ENCODE measurements at places on chromosomes 7 and 10. TPM values are rescaled to one million over a fixed set of nuclear protein-coding genes. Genes with fewer than 3 reads are reported as not detected.

Gene GIMAP1
- polyA plus RNA-seq = 2.9 TPM

Gene CHCHD1
- polyA plus RNA-seq = 30.6 TPM

Gene GPRIN2
- not detected for polyA plus RNA-seq

Gene ZDHHC16
- 30.6 TPM for polyA plus RNA-seq

Gene MRC1
- polyA plus RNA-seq = 13.7 TPM

Gene WNT8B
- 0.09 TPM for polyA plus RNA-seq

Gene EGFR
- 21.0 TPM for polyA plus RNA-seq

Gene SCIN
- polyA plus RNA-seq = 0.80 TPM

Gene IFIT1B
- polyA plus RNA-seq = 0.25 TPM

Gene MOGAT3
- not detected for polyA plus RNA-seq

Gene CALHM1
- polyA plus RNA-seq = 0.06 TPM

Data from hindlimb muscle (tissue), 1 donor.